ENCODE measurements at places on chromosomes 5 and 9.

DNA sequence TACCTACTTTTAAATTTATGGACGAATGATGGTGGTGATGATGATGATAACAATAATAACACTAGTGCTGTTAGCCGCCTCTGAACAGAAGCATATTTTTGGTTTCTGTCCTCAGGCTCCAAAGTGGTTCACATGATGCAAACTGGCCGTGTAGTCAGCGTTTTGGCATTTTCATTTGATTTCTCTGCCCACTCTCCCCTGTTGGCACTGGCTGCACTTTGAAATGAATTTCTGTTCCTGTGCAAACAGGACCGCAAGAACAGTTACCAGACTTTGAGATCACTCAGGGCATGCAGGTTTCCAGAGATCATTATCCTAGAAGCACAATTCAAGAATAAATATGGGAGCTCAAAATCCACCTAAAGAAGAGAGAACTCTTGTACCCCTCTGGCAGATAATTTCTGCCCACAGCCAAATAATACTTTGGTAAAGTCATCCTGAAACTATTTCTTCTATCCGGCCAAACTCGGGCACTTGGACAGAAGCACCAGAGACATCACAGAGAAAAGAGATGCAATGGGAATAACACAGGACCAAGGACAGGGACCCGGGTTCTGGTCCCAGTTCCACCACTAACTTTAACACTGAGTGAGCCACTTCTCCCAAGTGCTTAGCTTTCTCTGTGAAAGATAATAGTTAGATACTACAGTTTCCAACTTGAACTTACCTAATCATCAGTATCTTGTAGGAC lies 201.7 kb upstream of the PTGER4 start:
- DNase-seq, result no peak

DNA sequence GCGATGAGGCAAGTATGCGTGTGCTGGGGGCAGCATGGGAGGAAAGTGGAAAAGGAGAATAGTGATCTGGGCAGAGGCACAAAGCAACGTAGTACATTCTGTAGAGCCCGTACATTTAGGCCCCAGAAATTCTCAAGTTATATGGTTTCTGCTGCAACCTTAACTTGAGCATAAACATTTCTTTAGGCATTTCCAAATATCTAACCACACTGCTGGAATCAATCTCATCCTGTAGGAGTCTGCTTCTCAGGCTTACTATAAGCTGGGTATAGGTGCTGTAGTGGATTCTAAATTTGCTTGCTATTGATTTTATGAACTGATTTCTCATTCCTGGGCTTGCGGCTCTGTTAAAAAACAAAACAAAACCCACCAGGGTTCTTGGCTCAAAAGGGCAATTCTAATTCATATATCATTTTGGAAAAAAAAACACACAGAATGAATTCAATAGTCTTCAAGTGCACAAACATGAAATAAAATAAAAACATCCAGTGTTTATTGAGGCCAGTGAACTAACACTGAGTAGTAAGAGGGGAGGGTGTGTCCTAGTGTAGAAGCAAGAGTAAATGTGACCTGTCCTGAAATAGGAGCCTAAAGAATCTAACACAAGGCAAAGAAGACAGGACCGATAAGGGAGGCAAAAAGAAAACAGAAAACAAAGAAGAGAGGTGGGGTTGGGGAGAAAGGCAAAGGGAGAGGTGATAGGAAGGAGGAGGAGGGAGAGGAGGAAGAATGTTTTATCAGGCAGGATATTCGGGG lies 145.5 kb upstream of the LHFPL2 start:
- no peak for DNase-seq

DNA sequence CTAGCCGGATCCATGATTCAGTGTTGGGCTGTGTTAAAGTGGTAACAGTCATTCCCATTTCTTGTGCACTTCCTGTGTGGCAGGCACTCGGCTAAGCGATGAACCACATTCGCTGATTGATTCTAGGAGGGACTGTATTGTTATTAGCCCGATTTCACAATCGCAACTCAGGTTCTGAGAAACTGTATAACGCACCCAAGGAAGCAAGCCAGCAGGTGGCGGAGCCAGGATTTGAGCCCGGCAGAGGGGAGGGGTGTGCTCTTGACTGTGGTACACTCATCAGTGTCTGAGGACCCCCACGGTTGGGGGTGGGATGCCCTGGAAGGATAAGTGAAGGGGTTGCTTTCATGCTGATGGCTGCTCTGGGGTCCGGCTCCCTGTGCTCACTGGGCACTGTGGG lies 34.7 kb downstream of the LRSAM1 start:
- no peak for DNase-seq

DNA sequence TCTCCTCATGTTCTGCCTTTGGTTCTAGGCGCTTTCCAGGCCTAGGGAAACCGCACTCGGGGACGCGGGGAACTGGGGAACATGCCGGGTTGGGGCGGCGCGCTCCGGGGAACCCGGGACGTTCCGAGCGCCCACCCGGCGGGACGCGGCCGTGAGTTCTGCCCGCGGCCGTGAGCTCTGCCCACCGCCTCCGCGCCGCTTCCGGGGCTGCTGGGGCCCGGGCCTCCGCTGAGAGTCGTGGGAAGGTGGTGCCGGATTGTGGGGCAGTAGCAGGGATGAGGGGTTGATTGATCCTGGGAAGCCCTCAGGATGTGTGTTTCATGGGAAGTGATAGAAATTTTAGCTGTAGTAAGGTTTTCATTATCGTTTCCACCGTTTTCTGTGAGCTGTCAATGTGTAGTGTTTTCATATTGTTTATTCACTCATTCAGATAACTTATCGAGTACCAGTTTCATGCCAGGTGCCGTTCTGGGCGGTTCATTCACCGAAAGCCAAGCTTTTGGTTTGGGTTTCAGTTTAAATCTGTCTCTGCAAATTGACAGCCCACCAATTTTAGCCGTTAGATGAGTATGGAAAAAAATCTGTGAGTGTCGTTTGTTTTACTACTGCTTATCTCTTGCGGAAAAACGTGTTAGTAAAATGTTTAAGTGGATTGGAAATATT lies 657 bp downstream of the MTRR start:
- DNase-seq, result no peak

DNA sequence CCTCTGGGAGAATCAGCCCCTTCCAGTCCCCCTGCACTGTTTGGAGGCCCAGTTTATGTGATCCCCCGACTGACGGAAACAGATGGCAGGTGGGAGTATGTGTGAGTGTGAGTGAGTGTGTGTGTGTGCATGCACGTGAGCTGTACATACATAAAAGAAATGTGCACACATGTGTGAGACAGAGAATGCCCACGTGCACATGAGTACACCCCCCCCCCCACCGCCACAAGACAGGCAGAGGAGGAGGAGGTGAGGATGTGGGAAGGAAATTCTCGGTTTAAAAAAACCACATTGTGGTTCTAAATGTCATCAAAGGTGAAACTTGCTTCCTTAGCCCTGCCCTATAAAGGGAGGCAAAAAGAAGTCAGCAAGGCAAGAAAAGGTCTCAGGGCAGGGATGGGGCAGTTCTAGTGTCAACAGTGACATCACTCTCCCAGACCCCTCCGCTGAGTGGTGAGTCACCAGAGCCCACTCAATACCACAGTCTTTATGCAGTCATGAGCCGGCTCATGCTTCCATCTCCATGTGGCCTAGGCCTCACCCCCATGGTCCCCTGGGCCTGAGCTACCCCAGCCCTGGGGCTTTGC lies 79.2 kb upstream of the HSPA9 start:
- no peak for DNase-seq

DNA sequence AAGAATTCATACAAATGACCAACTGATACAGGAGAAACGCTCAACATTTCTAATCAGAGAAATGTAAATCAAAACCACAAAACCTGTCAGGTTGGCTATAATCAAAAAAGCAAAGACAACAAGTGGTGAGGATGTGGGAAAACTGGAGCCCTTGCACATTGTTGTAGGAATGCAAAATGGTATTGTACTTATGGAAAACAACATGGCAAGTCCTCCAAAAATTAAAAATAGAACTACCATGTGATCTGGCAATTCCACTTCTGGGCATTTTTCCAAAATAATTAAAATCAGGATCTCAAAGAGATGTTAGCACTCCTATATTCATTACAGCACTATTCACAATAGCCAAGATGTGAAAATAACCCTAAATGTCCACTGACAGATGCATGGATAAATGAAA lies 76.1 kb downstream of the FNIP1 start:
- no peak for DNase-seq

DNA sequence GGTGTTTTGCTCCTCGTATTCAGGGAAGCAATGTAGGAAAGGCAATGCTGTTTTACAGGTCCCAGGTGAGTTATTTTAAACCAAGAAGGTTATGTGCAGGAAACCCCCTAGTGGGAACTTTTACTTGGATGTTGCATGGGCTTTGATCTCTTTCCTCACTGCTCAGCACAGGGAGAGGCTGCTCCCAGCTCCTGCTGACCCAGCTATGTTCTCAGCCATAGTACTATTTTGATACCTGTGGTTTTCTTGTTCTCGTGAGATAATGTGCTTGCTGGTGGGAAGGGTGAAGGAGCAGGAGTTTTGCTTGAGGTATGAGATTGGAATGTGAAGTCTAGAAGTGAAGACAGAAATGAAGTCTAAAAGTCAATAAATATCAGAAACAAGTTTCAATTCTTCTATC lies 265.6 kb upstream of the FBXL7 start:
- no peak for DNase-seq

DNA sequence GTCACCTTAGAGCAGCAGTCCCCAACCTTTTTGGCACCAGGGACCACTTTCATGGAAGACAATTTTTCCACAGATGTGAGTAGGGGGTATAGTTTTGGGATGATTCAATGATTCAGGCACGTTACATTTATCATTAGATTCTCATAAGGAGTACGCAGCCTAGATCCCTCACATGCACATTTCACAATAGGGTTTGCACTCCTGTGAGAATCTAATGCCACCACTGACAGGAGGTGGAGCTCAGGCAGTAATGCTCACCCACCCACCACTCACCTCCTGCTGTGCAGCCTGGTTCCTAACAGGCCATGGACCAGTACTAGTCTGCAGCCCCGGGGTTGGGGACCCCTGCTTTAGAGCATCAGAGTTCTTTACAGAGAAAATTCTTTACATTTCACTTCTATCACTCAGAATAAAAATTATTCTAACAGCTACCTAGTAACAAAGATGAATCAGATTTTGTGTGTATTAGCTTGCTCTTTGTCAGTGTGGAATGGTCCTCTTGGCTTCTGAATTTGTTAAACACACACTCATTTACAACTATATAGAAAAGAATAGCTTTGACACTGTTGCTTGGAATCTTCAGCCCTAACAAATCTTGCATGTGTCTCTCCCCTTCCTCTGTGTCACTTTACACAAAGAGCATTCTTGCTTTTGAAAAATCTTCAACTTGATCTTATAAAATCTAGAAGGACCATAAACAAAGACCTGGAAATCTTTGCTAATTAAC lies 438.6 kb downstream of the BNC2 start:
- DNase-seq, result no peak

DNA sequence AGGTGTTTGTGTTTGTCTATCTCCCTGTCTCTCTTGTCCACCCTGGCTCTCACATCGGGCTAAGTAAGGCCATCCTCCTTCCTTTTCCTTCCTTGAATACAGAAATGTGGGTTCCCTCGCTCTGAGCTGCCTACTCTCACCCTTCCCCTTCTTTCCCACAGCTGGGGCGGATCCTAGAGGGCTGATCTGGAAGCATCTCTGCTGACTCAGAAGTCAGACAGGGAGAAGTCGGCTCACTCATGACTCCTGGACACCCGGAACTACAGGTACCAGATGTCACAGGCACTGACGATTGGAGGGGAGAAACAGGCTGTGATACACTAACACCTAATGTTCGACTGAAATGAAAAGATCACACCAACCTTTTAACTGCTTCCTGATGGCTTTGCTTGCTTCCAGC lies 41.3 kb downstream of the PTPN3 start:
- no peak for DNase-seq

GRCh38 chr5:88880201-88880600 lies 2.8 kb downstream of the MEF2C start:
- no peak for DNase-seq

GRCh38 chr5:109516390-109516789 lies 106.6 kb upstream of the PJA2 start:
- no peak for DNase-seq

GRCh38 chr5:91416491-91416890 lies 33.4 kb upstream of the ARRDC3 start:
- no peak for DNase-seq

DNA sequence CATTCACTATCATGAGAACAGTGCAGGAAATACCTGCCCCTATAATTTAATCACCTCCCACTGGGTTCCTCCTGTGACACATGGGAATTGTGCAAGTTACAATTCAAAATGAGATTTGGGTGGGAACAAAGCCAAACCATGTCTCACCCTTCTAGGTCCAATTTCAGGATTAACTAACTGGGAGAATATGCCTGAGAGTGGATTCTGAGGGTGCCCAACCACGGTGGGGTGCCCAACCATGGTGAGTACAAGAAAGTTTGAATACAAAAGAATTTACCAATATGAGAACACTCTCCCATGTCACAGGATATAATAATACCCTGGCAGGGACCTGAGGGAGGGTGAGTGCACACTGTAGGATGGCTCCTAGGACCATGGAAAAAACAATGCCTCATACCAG lies 17.2 kb upstream of the GDA start:
- DNase-seq, result no peak

DNA sequence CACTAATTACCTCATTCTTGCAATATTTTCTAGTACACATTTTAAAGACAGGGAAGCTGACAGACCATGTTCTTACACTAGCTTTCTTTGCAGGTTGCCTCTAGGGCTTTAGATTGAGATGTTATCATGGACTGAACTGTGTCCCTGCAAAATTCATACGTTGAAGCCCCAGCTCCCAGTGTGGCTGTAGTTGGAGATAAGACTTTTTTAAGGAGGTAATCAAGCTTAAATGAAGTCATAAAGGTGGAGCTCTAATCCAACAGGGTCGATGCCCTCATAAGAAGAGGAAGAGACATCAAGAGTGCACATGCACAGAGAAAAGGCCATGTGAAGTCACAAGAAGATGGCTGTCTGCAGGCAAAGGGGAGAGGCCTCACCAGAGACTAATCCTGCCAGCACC lies 471.2 kb upstream of the ACTBL2 start:
- DNase-seq, result no peak

DNA sequence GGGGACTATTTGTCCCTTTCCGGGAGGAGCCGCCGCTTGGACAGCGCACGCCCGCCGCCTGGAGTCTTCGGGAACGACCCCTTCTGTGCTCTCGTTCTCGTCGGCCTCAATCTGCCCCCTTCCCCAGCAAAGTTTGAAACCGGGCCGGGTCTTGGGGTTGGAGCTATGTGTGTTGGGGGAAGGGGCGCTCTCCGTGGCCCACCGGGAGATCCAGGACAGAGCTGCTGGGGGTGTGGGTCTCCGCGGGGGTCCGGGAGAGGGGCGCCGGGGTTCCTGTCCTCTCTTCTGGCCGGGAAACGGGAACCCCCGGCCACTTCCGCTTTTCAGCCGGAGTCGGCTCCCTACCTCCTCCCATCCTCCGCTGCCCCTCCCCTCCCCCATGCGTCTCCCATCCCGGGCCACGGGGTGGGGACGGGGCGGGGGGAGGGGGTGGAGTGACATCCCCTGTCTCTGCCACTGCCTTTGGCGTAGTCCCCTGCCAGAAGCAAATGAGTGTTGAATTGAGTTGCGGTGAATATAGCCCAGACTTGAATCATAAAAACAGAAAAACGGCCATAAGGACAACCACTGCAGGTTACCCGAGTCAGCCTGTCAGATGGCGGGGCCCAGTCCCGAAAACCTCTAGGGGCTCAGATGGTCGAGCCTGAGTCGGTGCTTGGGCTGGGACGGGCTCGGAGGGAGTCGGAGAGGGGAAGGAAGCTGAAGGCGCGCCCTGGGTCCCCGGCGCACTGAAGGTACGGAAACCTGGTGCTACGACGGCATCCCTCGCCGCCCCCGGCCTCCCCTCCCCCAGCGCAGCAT lies 1.1 kb downstream of the CPLX2 start:
- DNase-seq, result peak; percentile 63
